ENCODE measurements at places on chromosomes 6 and 20.
A peak's percentile ranks its signal among the peaks of the same experiment; 100 is the strongest.

DNA sequence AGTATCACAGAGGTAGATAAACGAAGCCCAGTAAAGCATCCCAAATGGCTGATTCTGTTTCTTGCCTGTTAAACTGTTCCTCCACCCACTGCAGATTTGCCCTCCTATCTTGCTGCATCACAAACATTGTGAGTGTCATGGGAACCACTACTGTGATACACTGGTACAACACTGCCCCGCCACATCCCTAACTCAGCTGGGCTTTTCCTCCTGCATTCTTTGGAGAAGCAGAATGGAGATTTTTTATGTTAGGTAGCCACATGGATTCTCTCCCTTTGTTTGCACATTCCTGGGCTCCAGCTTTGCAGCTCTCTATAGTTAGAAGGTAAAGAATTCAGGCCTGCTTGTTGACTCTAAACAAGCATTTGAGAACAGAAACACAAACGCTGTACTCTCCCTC, 234.1 kb downstream of the TMEM242 start:
- DNase-seq, result no peak

- no peak for DNase-seq
Measured at GRCh38 chr6:41779336-41779735, 364 bp downstream of the FRS3 start.

- DNase-seq, result no peak
Measured at GRCh38 chr20:56776345-56776744, 147.2 kb downstream of the TFAP2C start.

DNA sequence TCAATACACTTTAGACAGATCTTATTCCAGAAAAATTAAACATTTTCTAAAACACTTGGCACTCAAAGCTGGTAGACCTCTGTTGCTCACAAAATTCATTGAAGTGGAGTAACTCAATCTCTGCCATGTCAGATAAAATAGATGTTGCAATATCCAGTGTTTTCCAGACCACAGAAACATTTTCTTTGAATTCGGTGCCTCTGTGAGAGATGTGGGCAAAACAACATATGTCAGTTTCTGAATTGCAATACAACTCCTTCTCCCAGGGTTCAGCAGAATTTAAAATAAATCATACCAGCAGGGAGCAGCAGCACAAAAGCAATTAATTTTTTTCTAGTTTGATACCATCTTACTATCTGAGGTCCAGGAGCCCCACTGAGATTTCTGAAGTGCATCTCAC, 11.3 kb upstream of the PKHD1 start:
- DNase-seq, result no peak

DNA sequence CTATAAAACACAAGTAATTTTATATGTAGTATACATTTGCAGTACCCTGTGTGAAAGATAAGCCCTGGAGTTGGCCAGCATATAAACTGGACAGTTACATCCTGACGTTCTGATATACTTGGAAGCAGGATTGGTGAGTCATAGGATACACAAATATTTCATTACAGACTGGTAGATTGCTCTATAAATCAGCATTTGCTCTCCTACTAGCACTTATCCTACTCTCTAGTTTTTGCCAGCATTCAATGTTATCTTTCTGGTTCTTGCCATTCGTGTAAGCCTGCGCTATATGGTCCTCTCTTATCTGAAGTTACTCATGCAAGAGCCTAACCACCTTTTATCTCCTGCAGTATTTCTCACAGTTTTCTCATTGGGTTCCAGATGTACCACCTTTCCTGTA, 680.2 kb upstream of the MMS22L start:
- DNase-seq, result peak; percentile 74

All from LNCaP clone FGC (cell line).